NCI-H524 (cell line): ENCODE measurements at places on chromosomes 1 and 21.

- DNase-seq: no peak
These were observed 276.0 kb downstream of the TM2D1 start for GRCh38 chr1:61448914-61449313.

DNA sequence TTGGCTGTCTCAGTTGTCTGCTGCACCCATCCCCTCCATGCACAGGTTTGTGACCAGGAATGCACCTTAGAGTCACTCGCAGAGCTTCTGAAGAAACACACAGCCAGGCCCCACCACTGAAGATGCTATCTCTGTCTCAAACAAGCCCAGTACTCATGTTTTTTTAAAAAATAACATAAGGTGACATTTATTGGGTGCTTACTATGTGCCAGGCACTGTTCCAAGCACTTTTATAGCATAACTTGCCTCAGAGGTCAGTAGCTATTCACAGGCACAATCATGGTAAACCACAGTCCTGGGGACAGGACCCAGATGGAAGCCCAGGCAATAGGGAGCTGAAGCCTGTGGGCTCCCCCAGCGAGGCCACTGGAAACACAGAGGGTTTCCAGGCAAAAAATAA is 8.8 kb upstream of the ATP13A2 start:
- DNase-seq: no peak

DNA sequence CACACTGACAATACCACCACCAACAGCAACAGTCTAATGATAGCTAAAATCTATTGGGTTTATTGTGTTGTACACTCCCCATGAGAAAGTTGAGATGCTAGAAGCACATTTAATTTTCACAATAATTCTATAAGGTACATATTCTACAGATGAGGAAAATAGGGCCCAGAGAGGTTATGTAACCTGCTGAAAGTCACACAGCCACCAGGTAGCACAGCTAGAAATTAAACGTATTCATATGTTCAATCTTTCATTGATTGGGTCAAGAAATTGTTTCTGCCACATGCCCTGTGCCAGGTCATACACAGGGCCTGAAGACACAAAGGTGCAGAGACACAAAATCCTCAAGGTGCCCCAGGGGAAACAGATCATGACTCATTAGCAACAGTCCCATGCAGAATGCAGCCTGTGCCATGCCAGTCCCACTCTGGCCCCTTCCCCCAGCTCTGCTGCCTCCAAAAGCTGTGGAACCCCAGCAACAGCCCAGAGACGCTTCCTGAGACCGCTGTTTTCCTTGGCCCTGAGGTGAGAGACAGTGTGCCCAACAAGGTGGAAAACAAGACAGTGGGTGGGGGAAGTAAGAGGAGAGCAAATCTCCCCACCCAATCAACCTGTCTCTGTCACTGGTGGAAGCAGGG is 32.1 kb downstream of the GJA4 start:
- no peak for DNase-seq

DNA sequence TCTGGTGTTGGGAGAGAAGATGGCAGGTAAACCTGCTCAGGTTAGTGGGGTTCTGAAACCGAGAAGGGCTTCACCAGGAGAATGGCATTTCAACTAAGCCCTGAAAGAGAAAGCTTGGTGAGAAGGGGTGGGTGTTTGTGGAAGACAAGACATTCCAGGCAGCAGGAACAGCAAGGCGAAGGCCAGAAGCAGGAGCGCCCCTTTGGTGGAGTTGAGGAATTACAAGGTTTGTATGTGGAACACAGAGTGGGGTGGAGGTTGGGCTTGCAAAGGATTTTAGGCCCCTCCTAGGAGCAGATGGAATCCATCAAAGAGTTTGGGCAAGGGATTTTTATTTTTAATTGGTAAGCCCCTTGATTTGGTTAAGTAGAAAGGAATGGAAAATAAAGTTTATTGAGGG is 24.8 kb upstream of the ELOA start:
- DNase-seq: peak; percentile 53

GRCh38 chr1:67710417-67710816 is 25.4 kb downstream of the GADD45A start:
- no peak for DNase-seq

GRCh38 chr1:165468726-165469249 is 23.9 kb upstream of the RXRG start:
- DNase-seq: no peak

DNA sequence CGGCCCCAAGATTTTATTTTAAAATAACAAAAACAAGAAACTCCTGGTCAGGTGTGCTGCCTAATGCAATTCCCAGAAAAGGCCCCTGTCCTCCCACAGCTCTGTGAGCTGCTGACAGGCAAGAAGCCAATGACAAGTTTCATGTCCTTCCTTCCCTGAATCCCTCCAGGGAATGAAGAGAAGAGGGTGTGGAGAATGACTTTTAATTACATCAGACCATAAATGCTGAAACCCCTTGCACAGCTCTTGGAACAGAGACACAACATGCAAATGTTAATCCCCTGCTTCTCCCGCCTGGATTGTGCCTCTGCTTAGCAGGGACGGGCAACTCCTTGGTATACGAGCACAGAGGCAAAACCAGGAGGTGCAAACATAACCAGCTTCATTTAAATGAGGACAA is 228.1 kb upstream of the CAMK1G start:
- DNase-seq: no peak

GRCh38 chr1:71785450-71785849 is 496.9 kb downstream of the NEGR1 start:
- DNase-seq: no peak

DNA sequence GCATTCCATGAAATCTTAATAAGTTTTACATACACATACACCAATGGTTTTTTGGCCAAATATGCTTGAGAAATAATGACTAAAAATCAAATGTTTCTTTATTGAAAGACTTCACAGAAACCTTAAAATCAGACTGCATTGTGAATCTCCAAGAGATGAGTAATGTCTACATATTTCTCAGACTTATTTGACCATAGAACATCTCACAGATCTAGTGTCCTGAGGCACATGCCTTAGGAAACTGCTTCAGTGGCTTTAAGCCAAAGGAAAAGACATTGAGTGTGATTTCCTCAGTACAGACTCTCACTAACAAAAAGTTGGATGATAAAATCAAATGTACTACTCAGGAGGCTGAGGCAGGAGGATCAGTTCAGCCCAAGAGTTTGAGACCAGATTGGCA is 6.2 kb upstream of the C1orf105 start:
- DNase-seq: no peak
